ENCODE measurements at places on chromosomes 3 and 15.
A peak's percentile ranks its signal among the peaks of the same experiment; 100 is the strongest.

DNA sequence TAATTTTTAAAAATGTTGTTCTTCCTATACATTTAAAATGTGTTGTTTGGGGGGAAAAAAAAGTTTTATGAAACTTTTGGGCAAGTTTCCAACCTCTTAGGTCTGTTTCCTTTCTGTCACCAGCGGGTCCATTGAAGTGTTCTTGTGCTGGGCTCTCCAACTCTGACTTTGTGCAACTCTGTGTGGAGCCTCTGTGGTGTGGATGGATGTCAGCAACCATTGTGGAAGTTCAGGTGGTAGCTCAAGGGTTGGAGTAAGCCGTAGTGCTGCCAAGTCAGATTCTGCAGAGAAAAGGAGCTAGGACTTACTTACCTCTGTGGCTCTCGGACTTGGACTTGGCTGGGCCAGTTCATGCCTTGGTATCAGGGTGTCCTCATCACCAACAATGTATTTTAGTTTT lies 22.4 kb downstream of the ARID3B start:
- DNase-seq, result no peak

DNA sequence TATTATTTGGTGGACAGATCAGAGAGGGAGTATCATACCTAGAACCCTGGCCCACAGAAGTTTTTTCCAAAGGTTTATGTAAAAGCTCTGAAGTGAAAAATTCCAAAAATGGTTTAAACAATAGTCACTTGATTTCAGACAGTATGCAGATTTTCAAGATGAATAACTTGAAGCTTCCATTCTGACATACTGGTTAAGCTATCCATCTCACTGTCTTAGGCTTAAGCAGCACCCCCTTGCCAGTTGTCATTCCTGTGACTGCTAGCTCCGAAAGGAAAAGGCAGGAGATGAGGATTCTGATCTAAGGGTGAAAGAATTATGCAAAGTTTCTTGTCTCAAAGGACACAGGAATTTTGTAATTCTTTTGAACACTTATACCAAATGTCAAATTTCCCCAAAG lies 337.5 kb upstream of the THBS1 start:
- no peak for DNase-seq

DNA sequence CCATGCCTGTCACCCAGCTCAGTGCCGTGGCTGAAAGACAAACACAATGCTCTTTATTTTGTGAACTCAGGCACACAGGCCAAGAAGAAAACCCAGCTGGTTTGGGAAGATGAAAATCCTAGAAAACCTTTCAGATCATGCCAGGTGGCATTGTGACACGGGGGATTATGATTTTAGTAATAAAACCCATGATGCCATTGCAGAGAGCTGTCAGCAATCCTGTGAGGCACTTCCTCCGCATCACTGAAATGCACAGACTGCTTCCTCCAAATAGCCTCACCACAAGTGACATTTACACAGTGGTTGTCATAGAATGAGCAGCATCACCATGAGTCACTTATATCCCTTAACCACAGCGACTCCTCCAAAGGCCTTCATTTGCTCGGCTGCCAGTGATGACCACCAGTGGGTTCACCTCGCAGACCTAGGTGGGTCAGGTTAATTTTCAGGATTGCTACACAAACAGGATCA lies 22.7 kb downstream of the ABHD6 start:
- DNase-seq, result peak; percentile 18

DNA sequence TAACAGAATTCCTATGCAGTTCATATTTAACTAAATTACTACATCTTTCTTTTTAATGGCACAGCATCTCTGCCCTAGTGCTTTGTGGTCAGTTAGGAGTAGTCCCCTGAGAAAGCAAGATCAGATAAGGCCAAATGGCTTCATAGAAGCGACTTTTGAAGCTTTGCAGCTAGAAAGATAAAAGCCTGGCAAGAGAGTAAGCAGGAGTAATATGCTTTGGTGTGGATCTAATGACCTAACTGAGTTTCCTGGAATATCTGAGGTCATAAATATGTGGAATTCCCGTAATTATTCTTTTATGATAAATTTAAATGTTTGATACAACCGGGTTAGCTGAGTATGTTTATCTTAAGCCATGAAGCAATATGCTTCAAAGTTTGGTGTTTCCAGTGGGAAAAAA lies 374.9 kb upstream of the LRRC3B start:
- DNase-seq, result no peak

DNA sequence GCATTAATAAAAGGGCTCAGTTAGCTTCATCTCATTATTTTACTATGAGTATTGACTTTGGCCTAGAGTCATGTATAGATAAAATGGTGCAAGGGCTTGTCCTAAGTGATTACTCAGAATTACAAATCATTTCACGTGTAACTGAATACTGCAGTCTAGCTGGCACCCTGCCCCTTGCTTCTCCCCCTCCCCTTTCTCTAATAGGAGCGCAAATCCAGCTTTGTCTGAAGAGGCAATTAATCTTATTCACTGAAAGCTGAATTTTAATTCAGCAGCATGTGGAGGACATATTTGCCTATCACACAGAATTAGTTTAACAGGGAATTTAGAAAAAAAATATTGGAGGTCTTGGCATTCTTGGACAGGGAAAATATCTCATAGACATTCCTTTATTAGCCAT lies 412.1 kb upstream of the DPH6 start:
- no peak for DNase-seq

- no peak for DNase-seq
These were observed 11.6 kb downstream of the TRPC1 start for GRCh38 chr3:142735462-142735861.
